Right forelimb (tissue), 1 donor: ENCODE measurements at places on chromosomes 7 and 10.

DNA sequence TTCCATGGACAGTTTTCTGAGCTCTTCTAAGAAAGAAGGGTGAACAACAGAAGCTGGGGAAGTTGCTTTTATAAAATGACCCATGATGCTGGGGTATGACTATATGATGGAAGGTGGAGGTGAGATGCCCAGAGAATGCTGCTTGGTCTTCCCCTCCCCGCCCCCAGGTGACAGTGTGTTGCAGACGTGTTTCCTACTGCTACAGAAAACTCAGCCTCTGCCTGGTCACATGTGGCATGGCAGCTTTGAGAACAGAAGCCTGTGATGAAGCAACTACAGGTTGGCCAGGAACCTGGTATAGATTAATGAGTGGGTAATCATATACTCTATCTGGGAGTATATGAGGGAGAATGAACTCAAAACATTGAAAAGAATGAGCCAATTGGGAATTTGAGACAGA lies 67.1 kb downstream of the MTURN start:
- DNase-seq, result no peak

- no peak for DNase-seq
These were observed 2.0 kb downstream of the CALML3 start for GRCh38 chr10:5526691-5527331.

DNA sequence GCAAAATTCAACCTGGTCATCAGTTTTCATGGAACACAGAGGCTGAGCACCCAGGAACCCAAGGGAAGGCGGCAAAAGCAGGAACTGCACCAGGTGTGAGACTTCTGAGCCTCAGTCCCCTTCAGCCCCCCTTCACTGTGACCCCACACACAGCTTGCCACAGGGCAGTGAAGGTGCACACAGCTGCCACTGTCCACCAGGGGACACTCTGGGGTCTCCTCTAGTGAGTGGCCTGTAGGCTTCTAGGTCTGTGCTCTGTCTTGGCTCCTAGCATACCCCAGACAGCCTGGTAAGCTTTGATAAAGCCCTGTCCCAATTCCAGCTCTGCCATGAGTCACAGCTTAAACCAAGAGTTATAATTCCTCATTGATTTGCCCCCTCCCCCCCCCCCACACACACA lies 12.1 kb downstream of the KCNH2 start:
- DNase-seq, result no peak

DNA sequence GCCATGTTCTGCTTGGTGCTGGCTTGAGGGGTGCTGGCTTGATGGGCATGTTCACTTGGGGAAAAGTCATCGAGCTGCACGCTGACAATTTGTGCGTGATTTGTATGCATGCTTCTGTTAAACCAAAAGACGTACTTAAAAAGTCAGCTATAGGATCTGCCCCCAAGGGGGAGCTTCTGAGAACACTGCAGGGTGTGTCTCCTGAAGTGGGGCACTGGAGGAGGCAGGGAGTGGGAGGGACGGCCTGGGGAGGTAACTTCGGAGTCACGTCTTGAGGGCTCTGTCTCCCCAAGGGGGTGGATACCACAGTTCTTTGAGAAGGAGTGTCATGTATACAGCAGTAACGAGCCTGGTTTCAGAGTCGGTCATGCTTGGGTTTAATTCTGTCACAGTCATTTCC lies 406.5 kb downstream of the PLXNA4 start:
- DNase-seq, result no peak

- no peak for DNase-seq
These were observed 222.4 kb downstream of the PTPRN2 start for GRCh38 chr7:158365267-158365666.

DNA sequence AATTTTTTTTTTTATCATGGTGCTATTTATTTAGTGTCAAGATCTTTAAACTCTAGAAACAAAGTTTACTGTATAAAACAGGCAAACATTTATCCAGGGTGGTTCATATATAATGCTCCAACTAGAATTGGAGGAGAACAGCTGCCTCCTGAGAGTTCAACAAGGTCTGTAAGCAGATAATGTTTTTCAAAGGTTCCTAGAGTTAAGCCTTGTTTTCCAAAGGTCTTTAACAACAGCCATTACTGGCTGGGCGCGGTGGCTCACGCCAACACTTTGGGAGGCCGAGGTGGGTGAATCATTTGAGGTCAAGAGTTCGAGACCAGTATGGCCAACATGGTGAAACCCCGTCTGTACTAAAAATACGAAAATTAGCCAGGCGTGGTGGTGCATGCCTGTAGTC lies 316.7 kb downstream of the CCDC3 start:
- no peak for DNase-seq

- DNase-seq, result no peak
These were observed 37.4 kb downstream of the TSPAN14 start for GRCh38 chr10:80491251-80492102.
